ENCODE measurements at places on chromosomes 4 and X. TPM values are rescaled to one million over a fixed set of nuclear protein-coding genes. Genes with fewer than 3 reads are reported as not detected.
A peak's percentile ranks its signal among the peaks of the same experiment; 100 is the strongest.

- DNase-seq: no peak
- no peaks in the 10 kb centered on the region for H3K36me3 ChIP-seq
- H3K27ac ChIP-seq: no peak overlapping the region
Measured at GRCh38 chr4:74237425-74237966, 70.8 kb upstream of the EPGN start.

DNA sequence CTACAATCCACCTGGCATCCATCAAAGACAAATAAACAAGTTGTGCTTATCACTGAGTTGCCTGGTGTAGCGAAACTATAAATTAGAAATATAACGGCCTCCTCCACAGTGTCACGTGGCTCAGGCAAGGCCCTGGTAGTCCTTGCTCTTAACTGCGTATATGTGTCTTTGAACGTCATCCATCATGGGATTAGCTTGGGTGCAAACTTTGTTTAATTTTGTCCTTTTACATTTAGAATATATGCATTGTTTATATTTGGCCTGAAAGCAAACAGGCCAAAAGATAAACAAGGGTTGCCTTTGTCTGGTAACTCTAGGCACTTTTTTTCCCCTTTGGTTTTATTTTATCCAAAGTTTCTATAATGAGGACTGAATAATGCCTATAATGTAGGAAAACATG is 184.9 kb downstream of the KIT start:
- no peak overlapping the region for H3K4me3 ChIP-seq
- no peaks in the 10 kb centered on the region for H3K27me3 ChIP-seq
- H3K27ac ChIP-seq: no peak overlapping the region
- DNase-seq: no peak

- DNase-seq: peak; percentile 93
- H3K4me3 ChIP-seq: peak within 1 kb of the TSS; percentile 77
- no peaks in the 10 kb centered on the region for H3K4me1 ChIP-seq
Measured at GRCh38 chrX:154762537-154763296, at the start of gene DKC1. Gene DKC1 (plus strand): TSS chrX:154762864. CDS start chrX:154762966, 102 bp downstream.

- H3K4me3 ChIP-seq: no peak overlapping the region
- no peaks in the 10 kb centered on the region for H3K27me3 ChIP-seq
- no peak for DNase-seq
- no peak overlapping the region for H3K27ac ChIP-seq
- no peaks in the 10 kb centered on the region for H3K4me1 ChIP-seq
Measured at GRCh38 chr4:120447774-120448173, 381.1 kb upstream of the MAD2L1 start.

GRCh38 chrX:11151799-11152559 is 40.8 kb downstream of the HCCS start:
- DNase-seq: no peak
- H3K36me3 ChIP-seq: no peaks in the 10 kb centered on the region
- H3K27me3 ChIP-seq: no peaks in the 10 kb centered on the region
- H3K27ac ChIP-seq: no peak overlapping the region
- H3K4me3 ChIP-seq: no peak overlapping the region

The VSIG4 gene
- 36.4 TPM for total RNA-seq

The DIPK2B gene
- total RNA-seq: 10.1 TPM
